SJSA1 (cell line): ENCODE measurements at places on chromosomes 2 and 18.
A peak's percentile ranks its signal among the peaks of the same experiment; 100 is the strongest.

DNA sequence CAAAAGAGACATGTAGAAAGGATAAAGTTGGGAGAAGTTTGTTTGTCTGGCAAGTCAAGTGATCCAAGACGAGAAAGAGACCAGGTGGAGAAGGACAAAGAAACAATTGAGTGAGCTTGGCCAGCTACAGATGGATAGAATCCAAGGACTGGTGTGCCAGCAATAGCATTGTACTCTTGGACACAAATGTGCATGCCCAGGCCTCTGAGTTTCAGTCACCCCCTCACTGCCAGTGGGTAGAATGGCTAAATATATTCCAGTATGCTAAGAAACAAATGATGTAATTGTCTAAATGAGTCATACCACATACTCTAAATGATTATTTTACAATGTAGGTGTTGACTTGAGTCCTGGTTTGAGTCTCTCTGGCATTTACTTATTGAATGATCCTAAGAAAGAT lies 881.3 kb downstream of the LRRTM4 start:
- DNase-seq, result no peak

DNA sequence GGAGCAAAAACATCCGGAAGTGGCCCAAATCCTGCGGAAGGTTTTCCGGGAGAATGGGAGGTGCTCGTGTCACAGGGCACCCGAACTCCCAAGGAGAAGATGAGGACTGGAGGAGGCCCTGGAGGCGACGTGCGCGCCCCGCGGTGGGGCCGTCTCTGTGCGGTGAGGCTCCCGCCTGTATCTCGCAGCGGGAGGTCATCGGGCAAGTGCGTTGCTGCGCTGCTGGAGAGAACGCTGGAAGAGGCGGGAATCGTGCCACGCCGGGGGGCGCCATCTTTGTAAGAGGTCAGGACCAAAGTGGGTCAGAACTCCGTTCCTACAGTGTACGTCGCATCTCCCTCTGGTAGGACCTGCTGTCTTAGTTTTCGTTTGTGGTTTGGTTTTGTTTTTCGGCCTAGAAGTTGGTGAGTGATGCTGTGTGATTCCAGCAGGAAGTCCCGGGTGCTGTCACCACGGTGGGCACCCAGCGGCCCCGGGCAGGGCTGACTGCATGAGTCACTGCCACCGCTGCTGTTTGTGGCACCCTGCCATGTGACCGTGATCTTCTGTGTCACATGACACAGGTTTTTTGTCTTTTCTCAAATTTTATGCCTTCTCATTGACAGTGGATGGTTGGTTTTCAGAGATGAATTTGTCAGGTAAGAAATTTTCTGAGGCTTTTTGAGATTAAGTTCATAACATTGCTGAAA lies 21.5 kb upstream of the ATP9B start:
- no peak for DNase-seq

DNA sequence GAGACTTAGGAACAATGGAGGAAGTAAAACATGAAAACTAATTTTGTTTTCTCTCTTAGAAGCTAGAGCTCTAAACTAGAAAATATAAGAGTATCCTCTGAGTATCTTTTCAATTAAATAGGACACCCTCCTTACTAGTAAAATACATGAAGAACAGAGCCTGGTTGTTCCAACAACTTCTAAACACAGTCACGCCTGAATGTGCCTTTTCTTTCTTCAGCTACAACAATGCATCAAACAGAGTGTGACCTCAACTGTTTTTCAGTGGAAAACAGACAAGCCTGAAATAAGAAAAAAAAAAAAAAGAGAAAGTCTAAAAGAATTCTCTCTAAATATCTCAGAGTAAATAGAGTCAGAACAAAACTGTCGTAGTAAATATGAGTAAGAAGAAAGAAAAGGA lies 928.8 kb downstream of the CNTNAP5 start:
- DNase-seq, result no peak

DNA sequence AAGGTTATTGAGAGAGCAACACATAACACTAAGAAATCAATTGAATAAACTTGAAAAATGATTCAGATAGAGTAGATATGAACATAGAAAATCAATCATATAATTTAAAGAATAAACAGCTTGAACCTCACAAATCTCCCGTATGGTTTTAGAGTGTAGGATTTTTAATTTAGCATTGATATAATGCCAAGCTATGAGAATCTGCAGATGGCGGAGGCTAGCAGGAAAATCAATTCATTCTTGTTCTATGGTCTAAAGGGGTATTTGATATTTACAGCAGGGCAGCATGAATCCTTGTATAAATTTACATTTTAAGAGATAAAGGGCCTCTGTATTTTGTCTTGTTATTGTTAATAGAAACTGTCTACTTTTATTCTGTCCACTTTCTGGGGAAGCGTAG lies 797.0 kb downstream of the GALR1 start:
- no peak for DNase-seq

DNA sequence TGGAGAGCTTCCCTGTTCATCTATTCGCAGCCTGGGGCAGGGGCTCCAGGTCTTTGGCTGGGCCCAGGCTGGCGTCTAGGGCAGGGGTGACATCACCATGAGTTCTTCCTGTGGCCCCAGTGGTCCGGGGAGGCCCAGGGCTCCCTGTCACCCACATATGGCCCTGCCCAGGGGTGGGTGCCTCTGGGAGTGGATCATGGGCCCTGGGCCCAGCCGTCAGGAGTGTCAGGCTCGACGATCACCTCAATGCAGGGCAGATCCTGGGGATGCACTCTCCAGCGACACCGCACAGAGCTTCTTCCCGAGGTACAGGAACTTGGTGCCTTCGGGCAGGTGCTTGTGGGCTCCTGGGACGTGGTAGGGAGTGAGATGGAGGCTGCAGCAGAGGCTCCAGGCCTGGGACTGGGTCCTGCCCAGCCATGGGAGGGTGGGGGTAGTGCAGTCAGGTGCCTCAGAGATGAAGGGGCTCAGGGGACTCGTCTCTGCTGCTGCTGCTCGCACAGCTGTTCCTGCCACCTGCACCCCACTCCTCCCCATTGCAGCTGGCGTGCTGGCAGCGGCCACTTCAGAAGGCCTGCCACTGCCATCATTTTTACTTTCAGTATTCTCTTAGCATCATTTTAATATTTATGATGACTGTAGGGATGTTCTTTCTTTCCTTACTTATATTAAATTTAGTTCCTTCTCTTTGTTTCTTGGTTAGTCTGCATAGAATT lies 196.0 kb upstream of the VRK2 start:
- no peak for DNase-seq

GRCh38 chr2:111209045-111209514 lies 88.4 kb downstream of the BCL2L11 start:
- peak; percentile 36 for DNase-seq

DNA sequence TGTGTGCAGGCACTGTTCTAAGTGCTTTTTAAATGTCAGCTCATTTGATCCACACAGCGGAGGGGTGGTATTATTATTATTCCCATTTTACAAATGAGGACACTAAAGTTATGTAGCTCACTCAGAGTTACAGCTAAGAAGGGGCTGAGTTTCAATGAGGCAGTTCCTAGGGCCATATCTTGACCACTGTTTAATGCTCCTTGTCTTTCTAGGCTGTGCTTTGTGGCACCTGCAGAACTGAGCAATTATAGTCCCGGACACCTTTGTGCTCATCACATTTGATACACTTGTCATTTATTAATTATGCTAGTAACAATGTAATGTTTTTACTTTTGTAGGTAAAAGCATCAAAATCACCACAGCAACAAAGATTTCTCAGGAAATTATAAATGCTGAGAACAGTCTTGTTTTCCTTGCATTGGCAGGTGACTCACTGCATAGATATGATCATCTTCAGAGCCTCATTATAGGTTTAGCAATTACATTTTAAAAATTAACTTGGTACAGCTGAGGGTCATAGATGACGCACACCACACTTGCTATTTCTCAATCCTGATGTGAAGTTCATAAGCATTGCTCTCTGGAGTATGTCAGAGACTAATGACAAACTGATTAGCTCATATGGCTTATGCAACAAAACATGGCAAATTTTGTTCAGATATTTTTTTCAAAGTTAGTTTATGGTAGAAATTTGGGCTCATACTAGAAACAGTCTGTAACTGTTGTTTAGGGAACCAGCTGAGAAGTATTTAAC lies 366.8 kb downstream of the TGIF1 start:
- no peak for DNase-seq

- DNase-seq, result no peak
Measured at GRCh38 chr18:6719910-6720683, 9.4 kb upstream of the ARHGAP28 start.

DNA sequence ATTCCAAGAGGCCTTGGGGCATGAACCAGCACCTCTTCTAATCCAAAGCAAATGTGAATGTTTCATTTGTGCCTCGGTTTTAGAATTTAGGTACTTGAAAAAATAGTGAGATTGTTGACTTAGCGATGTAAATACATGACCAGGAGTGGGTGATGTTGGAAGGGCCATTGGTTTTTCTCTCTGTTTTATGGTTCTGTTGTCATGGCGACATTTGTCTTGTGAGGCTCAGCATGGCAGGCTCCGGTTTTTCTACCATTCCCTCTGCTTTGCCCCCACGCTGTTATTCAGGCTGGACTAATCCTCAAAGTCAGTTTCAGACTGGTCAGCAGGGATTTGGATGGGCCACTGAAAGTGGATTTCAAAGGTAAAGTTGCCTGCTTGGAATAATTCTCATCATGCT lies 255.4 kb downstream of the ALPK2 start:
- DNase-seq, result no peak

GRCh38 chr18:28576941-28577340 lies 400.0 kb upstream of the CDH2 start:
- DNase-seq, result no peak

- DNase-seq, result no peak
Measured at GRCh38 chr2:237861875-237862527, 2.6 kb downstream of the RAMP1 start.

GRCh38 chr2:219446101-219446504 lies 11.5 kb downstream of the SPEG start:
- no peak for DNase-seq

DNA sequence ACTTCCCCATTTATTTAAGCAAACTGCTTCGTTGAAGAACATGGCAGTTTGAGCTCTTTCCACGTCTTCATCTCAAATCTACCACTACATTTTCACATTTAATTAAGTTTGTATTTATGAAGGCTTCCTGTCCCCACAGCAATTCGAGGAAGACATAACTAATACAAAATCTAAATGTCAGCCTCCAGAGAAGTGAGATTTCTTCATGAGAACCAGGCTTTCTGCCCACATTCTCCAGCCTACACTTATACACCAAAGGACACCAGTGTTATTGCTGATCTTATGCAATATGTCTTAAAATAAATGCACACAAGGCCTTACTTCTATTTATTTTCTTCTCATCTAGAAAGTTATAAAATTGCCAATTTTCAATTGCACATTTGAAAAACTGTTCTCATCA lies 1209.3 kb upstream of the FAM98A start:
- no peak for DNase-seq

- no peak for DNase-seq
Measured at GRCh38 chr2:79980816-79981215, 323.7 kb downstream of the LRRTM1 start.

GRCh38 chr2:228838819-228839218 lies 432.3 kb downstream of the PID1 start:
- no peak for DNase-seq

- no peak for DNase-seq
Measured at GRCh38 chr18:62583376-62583775, 60.6 kb downstream of the ZCCHC2 start.

DNA sequence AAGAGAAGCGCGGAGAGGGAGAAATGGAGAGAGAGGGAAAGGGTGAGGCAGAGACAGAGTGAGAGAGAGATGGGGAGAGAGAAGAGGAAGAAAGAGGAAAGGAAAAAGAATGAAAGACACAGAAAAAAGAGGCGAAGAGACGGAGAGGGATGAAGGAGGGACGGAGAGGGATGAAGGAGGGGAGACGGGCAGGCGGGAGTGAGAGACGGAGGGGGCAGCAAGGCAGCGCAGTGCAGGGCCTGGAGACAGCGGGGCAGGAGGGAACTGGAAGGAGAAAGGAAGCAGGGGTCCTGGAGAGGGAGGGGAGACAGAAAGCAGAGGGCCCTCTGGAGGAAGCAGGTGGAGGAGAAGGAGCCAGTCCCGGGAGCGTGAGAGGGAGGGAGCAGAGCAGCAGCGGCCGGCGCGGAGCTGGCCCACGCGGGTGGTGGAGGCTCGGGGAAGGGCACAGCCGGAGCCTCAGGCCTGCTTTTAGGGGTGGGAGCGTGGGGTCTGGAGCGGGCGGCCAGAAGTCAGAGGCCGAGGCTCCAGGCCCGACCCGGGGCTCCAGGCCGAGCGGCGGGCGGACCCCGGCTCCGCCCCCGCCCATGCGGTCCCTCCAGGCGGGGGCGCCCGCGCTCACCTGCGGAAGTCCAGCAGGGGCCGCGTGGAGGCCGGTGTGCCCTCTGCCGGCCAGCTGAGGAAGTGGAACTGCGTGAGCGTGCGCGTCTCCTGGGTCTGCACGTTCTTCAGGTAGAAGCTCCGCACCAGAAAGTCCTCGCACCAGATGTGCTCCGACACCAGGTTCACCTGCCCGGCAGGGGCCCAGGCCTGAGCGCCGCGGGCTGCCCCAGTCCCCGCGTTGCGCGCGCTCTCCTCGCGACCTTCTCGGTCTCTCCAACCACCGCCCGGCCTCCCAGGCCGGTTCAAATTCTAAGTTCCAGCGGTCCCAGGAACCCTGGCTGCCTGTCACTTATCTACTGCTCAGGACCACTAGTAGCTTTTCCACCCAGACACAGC lies 14.5 kb downstream of the PTPRN start:
- peak; percentile 79 for DNase-seq

- no peak for DNase-seq
Measured at GRCh38 chr2:238228700-238229099, 11.1 kb downstream of the HES6 start.

GRCh38 chr2:69914950-69915945 lies at the start of gene MXD1:
MXD1 (plus strand) TSS chr2:69915109; CDS start chr2:69915331, 222 bp downstream.
- no peak for DNase-seq

DNA sequence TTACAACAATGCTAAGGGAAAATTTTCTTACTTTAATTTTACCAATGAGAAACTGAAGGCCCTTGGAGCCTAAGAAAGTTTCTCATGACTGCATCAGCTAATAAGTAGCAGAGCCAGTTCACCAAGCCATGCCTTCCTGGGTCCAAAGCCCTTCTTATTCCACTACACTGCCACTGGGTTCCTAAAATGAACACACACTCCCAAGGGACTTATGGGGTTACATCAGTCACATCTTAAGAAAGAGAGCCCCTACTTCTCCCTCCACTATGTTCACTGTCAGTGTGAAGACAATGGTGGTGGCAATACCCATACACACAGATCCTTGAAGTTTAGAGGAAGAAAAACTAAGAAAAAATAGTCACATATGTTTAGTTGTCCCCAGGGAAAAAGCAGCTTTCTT lies 20.6 kb downstream of the MBD2 start:
- no peak for DNase-seq

- no peak for DNase-seq
Measured at GRCh38 chr2:157727693-157728092, 99.0 kb upstream of the ACVR1C start.

- no peak for DNase-seq
Measured at GRCh38 chr2:144944546-144945220, 424.8 kb upstream of the ZEB2 start.

- DNase-seq, result peak; percentile 28
Measured at GRCh38 chr2:238498691-238499295, 72.1 kb downstream of the ASB1 start.

- peak; percentile 94 for DNase-seq
Measured at GRCh38 chr2:69177063-69177771, 164.2 kb downstream of the ANTXR1 start.
